ENCODE measurements at places on chromosomes 11 and 22.

- DNase-seq: no peak
Measured at GRCh38 chr11:27623945-27624523, 76.2 kb downstream of the BDNF start.

- DNase-seq: no peak
Measured at GRCh38 chr11:125261588-125261987, 97.0 kb downstream of the PKNOX2 start.

- DNase-seq: no peak
Measured at GRCh38 chr11:19719960-19720359, 7.3 kb downstream of the NAV2 start.

- no peak for DNase-seq
Measured at GRCh38 chr11:75339685-75340409, 11.6 kb downstream of the ARRB1 start.

DNA sequence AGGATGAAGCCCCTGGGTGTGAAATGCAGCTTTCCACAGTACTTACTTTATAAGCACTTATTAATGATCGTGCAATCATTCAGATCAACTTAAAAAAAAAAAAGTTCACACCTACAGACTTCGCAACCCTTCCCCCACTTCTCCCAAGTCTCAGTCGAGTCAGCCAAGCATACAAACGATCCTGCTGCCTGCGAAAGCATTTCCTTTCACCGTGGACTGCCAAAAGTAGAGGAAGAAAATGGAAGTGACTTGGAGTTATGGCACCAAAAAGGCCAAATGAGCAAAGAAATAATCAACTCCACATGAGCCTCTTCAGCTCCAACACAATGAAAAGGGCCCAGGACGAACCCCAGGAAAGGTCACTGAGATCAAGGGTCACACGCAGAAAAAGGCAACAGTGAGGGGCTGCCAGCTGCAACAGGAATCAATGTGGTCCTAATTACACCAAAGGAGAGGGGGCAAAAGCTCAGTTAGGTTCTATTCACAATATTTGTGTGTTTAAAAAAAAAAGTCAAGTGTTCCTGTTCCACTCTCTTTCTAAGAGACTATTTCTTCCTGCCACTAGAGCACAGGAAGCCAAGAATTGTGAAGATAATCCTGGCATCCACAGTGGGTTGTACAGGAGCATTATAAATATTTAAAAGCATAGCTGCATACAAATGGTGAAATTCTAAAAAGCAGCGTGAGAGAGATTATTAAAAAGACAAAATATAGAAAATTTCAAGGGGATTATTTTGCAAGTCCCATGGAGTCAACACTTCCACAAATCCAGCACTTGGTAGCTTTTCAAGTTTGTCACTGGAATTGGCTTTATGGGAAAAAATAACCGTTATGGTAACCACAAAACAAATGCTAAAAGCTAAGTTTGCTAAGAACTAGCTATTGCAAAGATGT lies 28.4 kb downstream of the CDON start:
- no peak for DNase-seq

DNA sequence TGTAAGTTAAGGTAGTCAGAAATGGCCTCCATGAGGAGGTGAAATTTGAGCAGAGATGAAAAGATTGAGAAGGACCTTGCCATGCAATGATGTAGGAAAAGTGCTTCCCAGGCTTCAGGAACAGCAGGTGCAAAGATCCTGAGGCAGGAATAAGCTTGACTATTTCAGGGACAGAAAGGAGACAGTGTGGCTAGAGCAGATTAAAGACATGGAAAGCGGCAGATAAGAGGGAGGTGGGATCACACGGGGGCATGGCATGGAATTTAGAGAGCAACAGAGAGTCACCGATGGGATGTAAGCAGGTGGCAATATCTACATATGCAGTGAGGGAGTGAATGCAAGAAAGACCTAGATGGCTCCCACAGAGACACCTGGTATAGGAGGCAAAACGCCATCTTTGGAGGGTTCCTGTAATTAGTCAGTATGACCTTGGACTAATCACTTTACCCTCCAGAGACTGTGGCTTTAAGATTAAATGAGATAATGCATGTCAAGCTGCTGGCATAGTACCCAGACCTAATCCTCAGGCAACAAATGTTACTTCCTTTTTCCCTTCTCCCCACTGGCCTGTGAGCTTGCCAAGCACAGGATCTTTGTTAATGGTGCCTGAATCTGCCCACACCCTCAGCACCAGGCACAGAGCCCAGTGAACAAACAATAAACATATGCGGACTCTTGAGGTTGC lies 24.6 kb upstream of the ACER3 start:
- no peak for DNase-seq

DNA sequence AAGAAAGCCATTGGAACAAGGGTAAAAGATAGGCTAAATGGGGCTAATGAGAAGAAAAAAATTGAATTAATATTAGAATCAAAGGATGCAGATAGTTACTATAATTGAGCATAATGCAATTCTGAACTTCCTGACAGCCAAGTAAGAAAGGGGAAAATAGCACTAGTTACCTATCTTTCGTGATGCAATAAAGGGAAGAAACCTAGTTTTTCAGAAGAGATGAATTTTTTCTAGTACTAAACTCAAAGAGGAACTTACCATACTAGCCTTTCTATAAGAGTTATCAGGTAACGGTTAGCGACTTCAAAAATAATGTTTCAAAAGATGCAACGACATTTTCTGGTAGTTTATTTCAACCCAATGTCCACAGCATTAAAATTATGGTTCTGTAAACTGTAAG lies 8.8 kb upstream of the WT1 start:
- DNase-seq: no peak

GRCh38 chr11:123570939-123571580 lies 83.4 kb downstream of the SCN3B start:
- no peak for DNase-seq

- no peak for DNase-seq
Measured at GRCh38 chr22:32911503-32911902, 110.0 kb downstream of the TIMP3 start.

- no peak for DNase-seq
Measured at GRCh38 chr11:103889679-103890078, 146.8 kb upstream of the DDI1 start.

DNA sequence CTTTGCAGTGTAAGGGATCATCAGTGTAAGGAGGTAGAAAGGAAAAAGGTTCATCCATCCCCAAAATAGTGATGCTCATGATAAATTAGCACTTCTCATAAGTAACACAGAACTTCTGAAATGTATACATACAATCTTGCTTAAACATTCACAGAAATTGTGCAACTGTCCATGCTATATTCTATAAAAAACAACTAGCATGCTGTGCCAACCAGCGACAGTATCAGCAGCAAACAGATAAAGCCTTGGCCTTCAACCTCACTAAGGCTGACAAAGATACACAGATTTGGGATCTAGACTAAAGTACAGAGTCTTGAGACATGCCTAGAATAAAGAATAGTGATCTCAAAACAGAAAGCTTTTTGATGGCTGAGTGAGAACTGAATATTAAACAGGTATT lies 74.1 kb upstream of the CHRM4 start:
- no peak for DNase-seq

DNA sequence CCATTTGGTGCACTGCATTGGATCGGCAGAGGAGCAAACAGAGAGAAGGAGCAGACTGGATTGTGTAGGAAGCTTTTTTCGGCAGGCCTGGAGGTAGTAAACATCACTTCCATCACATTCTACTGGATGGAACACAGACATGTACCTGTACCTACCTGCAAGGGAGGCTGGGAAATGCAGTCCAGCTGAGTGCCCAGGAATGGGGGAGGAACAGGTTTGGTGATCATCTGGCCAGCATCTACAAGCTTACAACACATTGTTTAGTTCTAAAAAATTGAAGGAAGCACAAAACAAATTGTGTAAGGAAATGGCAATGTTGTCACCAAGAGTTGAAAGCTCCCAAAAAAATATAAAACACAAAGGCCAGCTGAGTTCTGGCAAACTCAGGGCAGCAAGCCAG lies 19.1 kb downstream of the SMIM38 start:
- DNase-seq: no peak

- no peak for DNase-seq
Measured at GRCh38 chr11:23988381-23989006, 508.4 kb upstream of the LUZP2 start.

GRCh38 chr11:37282367-37282766 lies 684.3 kb upstream of the RAG2 start:
- DNase-seq: no peak

GRCh38 chr11:59544869-59545178 lies 33.5 kb downstream of the OR4D9 start:
- no peak for DNase-seq

DNA sequence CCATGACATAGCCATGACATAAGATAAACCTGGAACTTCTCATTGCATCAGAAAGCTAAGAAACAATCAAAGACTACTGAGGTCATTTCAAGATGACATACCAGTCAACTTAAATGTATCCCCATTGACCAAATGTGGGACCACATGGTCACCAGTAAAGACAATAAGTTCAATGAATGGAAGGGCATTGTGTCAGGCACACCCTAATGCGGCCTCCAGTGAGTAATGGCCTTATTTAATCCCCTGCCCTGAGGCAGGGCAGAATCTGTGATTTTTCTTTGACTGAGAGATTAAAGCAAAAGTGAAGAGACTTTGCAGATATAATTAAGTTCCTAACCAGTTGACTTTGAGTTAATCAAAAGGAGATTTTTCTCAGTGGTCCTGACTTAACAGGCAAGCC lies 17.3 kb upstream of the SYT8 start:
- DNase-seq: no peak

Data from vagina (tissue), 2 donors.